ENCODE measurements at places on chromosomes 11 and 22.

- DNase-seq = no peak
- H3K4me1 ChIP-seq = no peaks in the 10 kb centered on the region
- H3K36me3 ChIP-seq = no peaks in the 10 kb centered on the region
- no peak overlapping the region for H3K27ac ChIP-seq
Observed at GRCh38 chr11:17687946-17688670, 31.3 kb upstream of the MYOD1 start.

- H3K36me3 ChIP-seq = no peaks in the 10 kb centered on the region
- no peak overlapping the region for H3K4me3 ChIP-seq
- H3K4me1 ChIP-seq = no peaks in the 10 kb centered on the region
- H3K27ac ChIP-seq = no peak overlapping the region
- H3K27me3 ChIP-seq = no peaks in the 10 kb centered on the region
Observed at GRCh38 chr22:47043835-47044721, 281.6 kb downstream of the TBC1D22A start.

DNA sequence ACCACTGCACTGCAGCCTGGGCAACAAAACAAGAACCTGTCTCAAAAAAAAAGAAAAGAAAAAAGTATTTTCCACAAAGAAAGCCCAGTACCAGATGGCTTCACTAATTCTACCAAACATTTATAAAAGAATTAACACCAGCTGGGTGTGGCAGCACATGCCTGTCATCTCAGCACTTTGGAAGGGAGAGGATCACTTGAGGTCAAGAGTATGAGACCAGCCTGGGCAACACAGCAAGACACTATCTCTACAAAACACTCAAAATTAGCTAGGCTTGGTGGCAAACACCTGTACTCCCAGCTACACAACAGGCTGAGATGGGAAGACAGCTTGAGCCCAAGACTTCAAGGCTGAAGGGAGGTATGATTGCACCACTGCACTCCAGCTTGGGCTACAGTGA is 20.1 kb downstream of the RSF1 start:
- peaks cover 14% of the 10 kb centered on the region for H3K4me1 ChIP-seq
- H3K4me3 ChIP-seq = no peak overlapping the region
- H3K36me3 ChIP-seq = no peaks in the 10 kb centered on the region
- DNase-seq = no peak
- H3K27me3 ChIP-seq = no peaks in the 10 kb centered on the region

DNA sequence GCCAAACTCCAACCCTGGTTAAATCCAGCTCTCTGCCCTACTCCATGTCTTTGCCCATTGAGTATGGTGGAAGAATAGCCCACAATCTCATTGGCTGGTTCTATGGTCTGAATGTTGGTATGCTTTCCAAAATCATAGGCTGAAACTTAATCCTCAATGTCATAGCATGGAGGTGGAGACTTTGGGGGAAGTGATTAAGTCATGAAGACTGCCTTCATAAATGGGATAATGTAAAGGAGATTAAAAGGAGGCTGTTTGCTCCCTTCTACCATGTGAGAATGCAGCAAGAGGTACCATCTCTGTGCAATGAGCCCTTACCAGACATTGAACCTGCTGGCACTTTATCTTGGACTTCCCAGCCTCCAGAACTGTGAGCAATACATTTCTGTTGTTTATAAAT is 54.4 kb upstream of the FDX1 start:
- H3K36me3 ChIP-seq = no peaks in the 10 kb centered on the region
- DNase-seq = no peak
- no peaks in the 10 kb centered on the region for H3K27me3 ChIP-seq
